ENCODE measurements at places on chromosomes 3 and 15.

GRCh38 chr3:107367353-107367752, 9.9 kb upstream of the CCDC54 start:
- DNase-seq: no peak

GRCh38 chr3:66980791-66981190, 17.3 kb upstream of the KBTBD8 start:
- DNase-seq: no peak

- DNase-seq: no peak
These were observed 630.4 kb upstream of the TBL1XR1 start for GRCh38 chr3:177827511-177828207.

GRCh38 chr15:57418635-57419034, 42.3 kb downstream of the CGNL1 start:
- no peak for DNase-seq

- DNase-seq: no peak
These were observed 4.7 kb downstream of the SMAD3 start for GRCh38 chr15:67070150-67070549.

GRCh38 chr3:135056084-135056730, 261.1 kb downstream of the EPHB1 start:
- DNase-seq: no peak

DNA sequence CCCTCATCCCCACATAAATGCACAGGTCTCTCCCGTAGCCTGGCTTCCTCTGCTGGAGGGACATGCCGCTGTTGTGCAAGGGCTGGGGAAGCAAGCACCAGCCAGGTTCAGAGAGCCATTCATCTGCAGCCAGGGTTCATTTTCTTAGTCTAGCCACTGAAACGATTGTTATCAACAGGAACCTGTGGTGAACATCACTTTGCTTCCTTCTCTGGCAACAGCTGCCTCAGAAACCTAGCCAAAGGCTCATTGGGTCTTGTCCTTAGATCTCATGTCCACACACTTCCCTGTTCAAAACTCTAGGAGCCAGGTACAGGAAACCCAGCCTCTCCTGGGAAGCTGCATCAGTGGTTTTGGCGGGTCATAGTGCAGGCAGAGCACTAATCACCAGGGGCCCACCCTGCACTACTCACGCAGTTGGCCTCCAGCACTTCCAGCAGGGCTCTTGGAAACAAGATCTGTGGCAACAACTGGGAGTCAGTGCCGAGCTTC, 47.0 kb downstream of the OXNAD1 start:
- no peak for DNase-seq

DNA sequence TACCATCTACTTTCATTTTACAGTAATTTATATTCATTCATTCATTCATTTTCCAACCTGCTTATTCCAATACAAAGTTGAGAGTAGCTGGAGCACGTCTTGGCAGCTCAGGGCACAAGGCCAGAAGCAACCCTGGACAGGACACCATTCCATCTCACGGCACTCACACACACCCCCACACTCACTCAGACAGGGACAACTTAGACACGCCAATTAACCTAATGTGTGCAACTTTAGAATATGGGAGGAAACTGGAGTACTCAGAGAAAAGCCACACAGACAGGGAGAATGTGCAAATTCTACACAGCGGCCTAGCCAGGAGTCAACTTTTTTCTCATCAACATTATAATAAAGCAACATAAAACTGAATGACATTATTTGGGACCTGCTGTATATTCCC, 46.7 kb downstream of the IGF2BP2 start:
- no peak for DNase-seq

- no peak for DNase-seq
These were observed 414.6 kb upstream of the TBL1XR1 start for GRCh38 chr3:177611752-177612334.

- DNase-seq: no peak
These were observed 43.6 kb downstream of the NMNAT3 start for GRCh38 chr3:139634111-139634635.

DNA sequence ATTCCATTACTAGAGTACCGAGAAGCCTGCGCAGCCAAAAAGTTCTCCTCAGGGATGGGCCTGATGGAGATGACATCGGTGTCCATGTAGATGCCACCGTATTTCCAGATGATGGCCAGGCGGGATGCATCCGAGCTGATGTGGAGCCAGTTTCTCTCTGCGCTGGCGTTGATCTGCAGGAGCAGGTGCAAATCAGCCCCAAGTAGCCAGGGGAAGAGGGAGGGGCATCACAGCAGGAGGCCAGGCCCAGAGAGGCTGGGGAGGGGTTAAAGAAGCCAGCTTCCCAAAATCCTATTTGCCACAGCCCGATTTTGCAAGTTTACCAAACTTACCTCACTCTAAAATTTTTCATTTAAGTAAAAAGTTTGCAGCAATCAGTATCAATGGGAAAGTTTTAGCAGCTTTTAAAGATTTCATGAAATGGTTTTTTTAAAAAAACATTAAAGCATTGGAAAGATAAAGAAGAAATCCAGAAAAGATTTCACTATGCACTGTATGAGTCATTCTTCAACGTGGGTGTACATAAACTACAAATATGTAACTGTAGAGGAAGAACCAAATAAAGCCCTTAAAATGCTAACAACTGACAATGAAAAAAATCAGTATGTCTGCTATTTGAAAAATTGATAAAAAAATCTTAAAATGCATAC, 7.4 kb downstream of the A4GNT start:
- DNase-seq: no peak

DNA sequence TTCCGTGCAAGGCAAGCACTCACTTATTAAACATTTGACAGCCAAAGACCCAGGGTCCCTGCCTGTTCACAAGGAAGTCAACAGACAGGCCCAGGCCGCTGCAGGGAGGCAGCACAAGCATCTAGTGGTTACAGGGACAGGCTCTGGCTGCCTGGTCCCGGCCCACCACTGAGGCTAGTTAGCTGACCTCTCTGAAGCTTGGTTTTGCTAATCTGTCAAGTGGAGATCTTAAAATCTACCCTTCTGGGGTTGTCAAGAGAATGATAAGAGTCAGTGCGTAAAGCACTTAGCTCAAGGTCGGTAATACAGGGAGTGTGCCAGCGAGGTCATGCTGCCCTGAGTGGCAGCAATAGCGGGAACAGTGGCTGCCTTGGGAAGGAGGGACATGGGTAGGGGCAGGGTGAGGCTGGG, 6.0 kb downstream of the GNB5 start:
- DNase-seq: no peak

DNA sequence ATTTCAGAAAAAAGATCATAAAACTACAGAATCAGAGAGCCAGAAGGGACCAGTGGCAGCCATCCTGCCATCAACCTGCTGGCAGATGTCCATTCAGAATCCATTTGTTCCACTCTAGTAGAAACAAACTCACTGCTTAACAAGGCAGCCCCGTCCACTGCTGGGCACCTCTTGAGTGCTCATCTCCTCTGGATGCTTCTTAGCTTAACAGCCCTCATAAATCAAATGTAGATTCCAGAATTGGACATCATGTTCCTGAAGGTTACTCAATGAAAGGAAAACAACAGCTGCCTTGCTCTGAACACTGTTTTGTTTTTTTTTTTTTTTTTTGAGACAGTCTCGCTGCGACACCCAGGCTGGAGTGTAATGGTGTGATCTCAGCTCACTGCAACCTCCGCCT, 37.3 kb downstream of the ABCC5 start:
- no peak for DNase-seq

DNA sequence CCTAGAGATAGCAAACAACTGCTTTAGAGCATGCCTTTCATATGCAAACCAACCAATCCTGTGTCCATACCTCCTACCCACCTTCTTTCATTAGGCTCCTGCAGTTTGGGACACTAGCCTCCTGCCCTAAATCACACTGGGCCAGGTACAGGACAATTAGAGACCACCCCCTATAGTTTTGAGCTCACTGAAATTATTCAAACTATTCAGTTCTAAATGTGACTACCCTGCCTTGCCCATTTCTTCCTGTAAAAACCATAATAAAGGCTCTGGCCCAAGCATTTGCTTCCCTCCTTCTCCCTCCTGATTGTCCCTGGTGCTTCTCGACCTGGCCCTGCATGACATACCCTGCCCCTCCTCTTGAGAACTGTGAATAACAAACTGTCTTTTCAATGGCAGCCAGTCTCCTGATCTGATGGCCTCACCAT, 31.4 kb upstream of the LRIG1 start:
- DNase-seq: no peak

DNA sequence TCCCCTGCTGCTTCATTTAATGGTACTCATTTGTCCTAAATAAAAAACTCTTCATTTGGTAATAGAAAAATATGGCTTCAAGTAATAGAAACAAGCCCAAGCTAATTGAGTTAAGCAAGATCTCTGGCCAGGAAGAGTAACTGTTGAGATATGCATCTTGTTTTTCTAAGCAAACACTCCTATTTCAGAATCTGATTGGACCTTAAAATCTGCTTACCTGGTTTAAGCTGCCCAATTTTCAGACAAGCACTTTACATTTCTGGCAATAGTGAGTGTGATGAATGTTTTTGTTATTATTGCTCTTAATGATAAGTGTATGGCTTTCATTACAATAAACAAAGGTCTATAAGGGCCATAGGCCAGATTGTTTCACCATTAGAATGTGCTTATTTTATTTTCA, 86.2 kb downstream of the CMSS1 start:
- no peak for DNase-seq

- DNase-seq: no peak
These were observed 8.3 kb downstream of the LMCD1 start for GRCh38 chr3:8509961-8510360.

DNA sequence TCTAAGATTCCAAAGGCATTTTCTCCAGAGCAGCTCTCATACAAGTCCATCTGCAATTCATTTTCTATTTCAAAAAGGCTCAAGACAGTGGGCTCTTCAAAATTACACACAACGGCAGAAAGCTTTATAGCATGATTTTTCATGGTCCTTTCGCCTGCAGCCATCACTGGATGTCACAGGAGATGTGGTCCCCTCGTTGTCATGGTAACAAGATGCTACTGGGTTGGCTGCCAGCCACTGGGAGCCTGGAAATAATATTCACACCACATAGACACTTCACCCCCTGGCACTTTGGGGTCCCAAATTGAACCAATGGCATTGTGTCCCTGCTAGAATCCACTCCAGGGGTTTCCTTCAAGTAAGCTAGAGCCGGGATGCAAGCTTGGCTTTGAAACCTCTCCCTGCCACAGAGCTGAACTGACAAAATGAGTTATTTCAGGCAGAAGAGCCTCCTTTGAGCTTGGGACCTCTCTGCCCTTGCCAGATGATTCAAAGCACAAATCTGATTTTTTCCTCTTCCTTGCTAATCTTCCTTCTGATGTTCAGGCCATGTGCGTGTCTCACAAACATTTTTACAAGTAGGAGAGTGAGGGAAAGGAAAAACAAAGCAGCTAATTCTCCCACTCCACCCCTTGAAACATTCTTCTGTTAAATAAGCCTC, 512.6 kb upstream of the ADAMTS9 start:
- no peak for DNase-seq

DNA sequence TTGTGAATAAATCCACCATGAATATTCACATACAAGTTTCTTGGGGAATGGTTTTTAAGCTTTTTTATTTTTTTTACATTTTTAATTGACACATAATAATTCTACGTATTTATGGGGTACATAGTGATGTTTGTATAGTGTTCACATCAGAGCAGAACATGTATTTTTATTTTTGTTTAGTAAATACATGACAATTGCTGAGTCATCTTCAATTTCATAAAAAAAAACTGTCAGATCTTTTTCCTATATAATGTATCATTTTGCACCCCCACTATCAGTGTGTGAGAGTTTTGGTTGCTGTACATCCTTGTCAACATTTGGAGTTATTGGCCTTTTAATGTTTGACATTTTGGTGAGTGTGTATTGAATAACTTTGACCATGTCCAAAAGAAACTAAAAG, 39.9 kb upstream of the FILIP1L start:
- DNase-seq: no peak

GRCh38 chr15:57591237-57591821, 375 bp upstream of the MYZAP start:
- DNase-seq: no peak

DNA sequence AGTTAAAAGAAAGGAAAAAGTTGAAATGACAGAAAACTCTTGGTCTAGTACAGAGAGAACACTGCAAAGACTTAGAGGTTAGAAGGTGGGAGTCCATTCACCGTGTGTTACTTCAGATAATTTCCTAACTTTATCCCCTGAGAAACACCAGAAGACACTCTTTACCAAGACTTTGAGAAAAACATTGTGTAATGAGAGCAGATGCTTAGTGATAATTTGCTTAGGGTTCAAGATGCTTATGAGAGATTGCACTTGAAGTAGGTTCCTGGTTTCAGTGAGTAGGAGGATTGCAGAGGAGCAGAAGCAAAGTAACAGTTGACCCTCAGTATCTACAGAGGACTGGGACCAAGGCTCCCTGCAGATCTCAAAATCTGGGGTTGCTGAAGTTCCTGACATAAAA, 594.1 kb downstream of the NR2F2 start:
- no peak for DNase-seq

DNA sequence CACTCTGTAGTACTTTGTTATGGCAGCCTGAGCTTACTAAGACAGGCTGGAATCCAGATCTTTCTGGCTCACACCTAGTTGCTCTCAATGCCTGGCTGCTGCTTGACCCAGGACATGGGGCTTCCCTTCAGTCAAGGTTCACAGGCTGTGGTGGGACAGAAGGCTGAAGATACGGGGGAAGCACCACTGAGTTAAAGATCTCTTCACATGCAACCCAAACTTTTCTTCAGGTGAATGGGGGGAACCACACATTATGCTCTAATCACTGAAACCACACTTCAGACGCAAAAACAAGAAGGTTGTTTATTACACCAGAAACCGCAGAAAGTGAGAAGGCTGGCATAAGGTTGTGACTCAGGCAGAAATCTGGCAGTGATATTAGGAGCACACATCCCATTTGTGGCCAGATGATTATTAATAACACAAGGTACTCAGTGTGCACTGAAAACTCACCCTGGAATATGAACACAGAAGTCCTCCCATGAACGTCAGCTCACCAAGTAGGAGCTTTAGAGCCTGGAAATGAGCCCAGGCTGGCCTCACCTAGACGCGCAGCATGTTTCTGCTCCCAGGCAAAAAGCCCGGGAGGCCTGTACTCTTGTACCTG, 230.5 kb upstream of the CHRNA7 start:
- no peak for DNase-seq

- DNase-seq: no peak
These were observed 939 bp upstream of the ULK3 start for GRCh38 chr15:74843891-74844299.

- no peak for DNase-seq
These were observed 26.4 kb downstream of the LNP1 start for GRCh38 chr3:100427699-100428098.

DNA sequence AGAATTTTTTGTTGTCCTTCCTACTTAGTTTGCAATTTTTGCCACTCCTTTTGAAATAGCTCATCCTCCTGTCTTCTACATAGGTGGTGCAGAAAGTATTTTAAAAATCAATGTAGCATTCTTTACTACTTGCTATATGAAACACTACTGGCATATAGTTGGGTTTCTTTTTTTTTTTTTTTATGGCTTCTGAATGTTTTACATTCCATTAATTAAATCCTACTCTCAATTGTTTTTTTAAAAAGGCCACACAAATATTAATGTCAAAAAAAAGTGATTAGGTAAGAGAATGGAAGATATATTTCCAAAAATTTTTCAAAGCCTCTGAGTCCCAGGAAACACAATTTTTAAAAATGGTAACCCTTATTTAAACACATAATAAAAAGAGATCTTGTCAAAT, 262.6 kb downstream of the MAGI1 start:
- no peak for DNase-seq

Data from right forelimb (tissue), 1 donor.